ENCODE measurements at places on chromosomes 12 and 14.

DNA sequence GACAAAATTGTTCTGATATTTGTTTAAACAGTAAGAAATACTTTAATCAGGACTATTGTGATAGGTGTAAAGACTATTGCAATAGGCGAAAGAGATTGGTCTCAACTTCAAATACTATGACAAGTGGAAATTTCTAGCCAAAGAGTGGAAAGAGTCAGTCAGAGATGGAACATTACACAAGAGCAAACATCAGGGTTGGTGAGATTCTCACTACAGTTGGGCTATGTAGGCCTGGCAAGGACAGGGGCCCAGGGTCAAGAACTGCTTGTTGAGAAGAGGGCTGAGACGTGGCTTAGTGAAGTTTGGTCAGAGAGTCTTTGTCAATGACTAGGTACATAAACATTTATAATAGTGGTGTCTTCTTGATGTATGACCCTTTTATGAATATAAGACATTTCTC is 19.4 kb downstream of the CAND1 start:
- H3K27me3 ChIP-seq, result no peaks in the 10 kb centered on the region
- no peak for DNase-seq
- H3K27ac ChIP-seq, result peak overlapping the region; percentile 76

- H3K27ac ChIP-seq, result no peak overlapping the region
- no peaks in the 10 kb centered on the region for H3K27me3 ChIP-seq
- no peaks in the 10 kb centered on the region for H3K36me3 ChIP-seq
- H3K4me3 ChIP-seq, result peak overlapping the region; percentile 49
- peaks cover 22% of the 10 kb centered on the region for H3K4me1 ChIP-seq
Measured at GRCh38 chr14:104800015-104800770, 708 bp upstream of the ZBTB42 start.

GRCh38 chr12:24979976-24980730 is 31.3 kb upstream of the BCAT1 start:
- no peak overlapping the region for H3K4me3 ChIP-seq
- no peaks in the 10 kb centered on the region for H3K36me3 ChIP-seq
- H3K4me1 ChIP-seq, result no peaks in the 10 kb centered on the region
- DNase-seq, result no peak
- H3K27ac ChIP-seq, result no peak overlapping the region

DNA sequence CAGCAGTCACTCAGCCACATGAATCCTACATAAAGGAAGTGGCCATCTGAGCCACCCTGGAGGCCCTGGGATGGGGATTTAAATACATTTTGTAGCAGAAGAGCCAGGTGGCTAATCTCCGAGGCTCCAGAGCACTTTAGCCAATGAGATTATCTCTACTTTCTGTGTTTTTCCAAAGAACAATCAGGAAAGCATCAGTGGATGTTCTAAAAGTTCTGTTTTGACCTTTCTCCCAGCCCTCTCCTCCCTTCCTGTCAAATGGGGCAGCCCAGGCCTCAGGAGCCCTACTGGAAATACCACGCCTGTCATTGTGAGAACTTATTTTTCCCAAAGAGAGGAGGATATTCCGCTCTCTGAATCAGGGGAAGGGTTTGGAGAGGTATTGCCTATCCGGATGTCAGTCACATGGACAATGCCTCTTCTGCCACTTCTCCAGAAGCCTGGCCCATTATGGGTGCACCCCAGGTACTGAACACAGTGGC is 336.8 kb upstream of the FKBP4 start:
- H3K36me3 ChIP-seq, result no peaks in the 10 kb centered on the region
- H3K27ac ChIP-seq, result no peak overlapping the region
- DNase-seq, result no peak
- H3K4me1 ChIP-seq, result no peaks in the 10 kb centered on the region

DNA sequence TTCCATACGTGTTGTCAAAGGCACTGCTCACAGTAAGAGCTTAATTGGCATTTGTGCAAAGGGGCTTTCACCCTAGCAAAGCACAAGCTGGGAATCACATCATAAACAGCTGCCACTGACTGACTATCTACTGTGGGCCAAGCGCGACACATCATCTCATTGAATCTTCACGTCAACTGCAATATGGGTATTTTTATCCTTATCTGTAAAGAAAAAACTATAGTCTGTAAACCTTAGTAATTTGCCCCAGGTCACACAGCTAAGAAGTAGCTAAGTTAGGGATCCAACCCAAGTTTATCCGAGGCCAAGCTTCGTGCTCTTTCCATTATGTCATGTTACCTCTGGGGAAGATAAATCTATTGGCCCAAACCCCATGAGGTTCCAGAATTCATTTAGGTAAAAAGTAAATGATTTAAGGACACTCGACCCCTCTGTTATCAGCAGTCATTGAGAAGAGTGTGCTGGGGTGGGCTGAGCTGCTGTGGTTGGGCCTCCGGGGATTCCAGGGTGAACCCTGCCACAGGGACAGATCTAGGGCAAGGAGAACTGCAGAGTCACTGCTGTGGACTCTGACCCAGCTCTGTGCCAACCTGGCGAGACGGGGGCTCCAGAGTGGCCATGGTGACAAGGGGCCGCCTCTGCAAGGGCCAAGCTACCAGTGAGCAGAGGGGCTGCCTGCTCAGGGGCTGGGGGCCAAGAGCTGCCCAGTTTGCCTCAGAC is 27.6 kb downstream of the NCKAP5L start:
- no peak overlapping the region for H3K27ac ChIP-seq
- no peak for DNase-seq
- H3K27me3 ChIP-seq, result no peaks in the 10 kb centered on the region
- peaks cover 6% of the 10 kb centered on the region for H3K36me3 ChIP-seq

DNA sequence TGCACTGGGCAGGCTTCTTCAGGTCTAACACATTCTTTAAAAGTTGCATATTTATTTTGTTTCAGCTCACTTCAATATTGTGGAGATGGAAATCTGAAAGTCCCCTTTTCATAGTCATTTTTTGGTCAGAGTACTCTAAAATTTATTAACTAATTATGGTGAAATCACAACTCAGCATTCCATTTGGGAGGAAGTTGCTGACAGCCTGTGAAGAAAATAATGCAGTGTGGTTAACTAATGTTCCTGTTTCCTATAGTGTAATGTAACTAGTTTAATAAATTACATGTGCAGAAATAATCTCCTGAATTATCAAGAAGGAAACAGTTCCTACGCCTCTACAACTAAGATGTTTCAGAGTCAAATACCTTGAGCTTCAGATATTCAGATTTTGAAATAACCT is 17.1 kb downstream of the LRFN5 start:
- H3K27me3 ChIP-seq, result peaks cover 2% of the 10 kb centered on the region
- no peaks in the 10 kb centered on the region for H3K4me1 ChIP-seq
- DNase-seq, result no peak
- H3K36me3 ChIP-seq, result no peaks in the 10 kb centered on the region
- no peak overlapping the region for H3K4me3 ChIP-seq

- no peaks in the 10 kb centered on the region for H3K27me3 ChIP-seq
- no peak for DNase-seq
- peaks cover 14% of the 10 kb centered on the region for H3K4me1 ChIP-seq
- no peaks in the 10 kb centered on the region for H3K36me3 ChIP-seq
- H3K27ac ChIP-seq, result no peak overlapping the region
Measured at GRCh38 chr12:57133916-57134315, 5.6 kb downstream of the LRP1 start.

- H3K27me3 ChIP-seq, result peaks cover 11% of the 10 kb centered on the region
- no peaks in the 10 kb centered on the region for H3K36me3 ChIP-seq
- peak; percentile 56 for DNase-seq
- no peak within 1 kb of the TSS for H3K4me3 ChIP-seq
- no peak within 1 kb of the TSS for H3K27ac ChIP-seq
Measured at GRCh38 chr12:113149361-113150150, at the start of gene CFAP73. TSS of gene CFAP73 (plus strand) at chr12:113149724. CDS start at chr12:113149858, 134 bp downstream.

DNA sequence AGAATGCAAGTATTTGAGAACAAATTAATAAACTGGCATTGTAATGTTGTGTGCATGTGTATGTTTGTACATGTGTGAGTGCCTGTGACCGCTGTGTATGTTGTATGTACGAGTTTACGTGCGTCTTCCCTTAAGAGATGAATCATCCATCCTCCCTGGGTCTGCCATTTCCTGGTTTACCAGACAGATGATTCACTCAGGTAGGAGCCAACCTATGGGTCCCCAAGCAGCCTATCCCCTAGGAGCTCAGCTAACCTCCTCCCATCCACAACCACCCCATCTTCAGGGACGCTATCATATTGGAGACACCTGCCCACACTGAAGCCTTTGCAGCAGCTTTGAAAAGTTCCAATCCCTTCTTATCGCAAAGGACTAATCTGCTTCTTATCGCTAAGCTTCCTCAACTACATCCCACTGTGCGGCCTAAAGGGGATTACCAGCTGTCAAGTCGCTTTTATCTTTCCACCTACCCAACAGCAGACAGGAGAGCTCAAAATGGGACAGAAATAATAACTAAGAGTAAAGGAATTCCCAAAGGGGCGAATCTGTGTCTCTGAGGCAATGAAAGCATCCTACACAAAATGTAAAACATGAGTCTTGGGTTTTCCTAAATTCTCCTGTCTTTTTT is 81.5 kb upstream of the TMCC3 start:
- H3K4me3 ChIP-seq, result no peak overlapping the region
- H3K27ac ChIP-seq, result no peak overlapping the region
- H3K27me3 ChIP-seq, result peaks cover 8% of the 10 kb centered on the region
- DNase-seq, result no peak

- H3K4me3 ChIP-seq, result no peak overlapping the region
- H3K27ac ChIP-seq, result no peak overlapping the region
Measured at GRCh38 chr14:38175658-38176057, 32.0 kb upstream of the SSTR1 start.

Measured in activated CD4-positive, alpha-beta T cell treated with anti-CD3 and anti-CD28 coated beads for 36 hours (primary cell).